Heart right ventricle (tissue), 16 donors: ENCODE measurements at places on chromosomes 1 and 21. TPM values are rescaled to one million over a fixed set of nuclear protein-coding genes. Genes with fewer than 3 reads are reported as not detected.

GRCh38 chr21:15159382-15160020 lies 94.7 kb upstream of the NRIP1 start:
- no peak for DNase-seq

GRCh38 chr1:75115654-75116053 lies 18.5 kb upstream of the LHX8 start:
- no peak for DNase-seq

The COP1 gene
- polyA plus RNA-seq, result 55.2 TPM

- peak; percentile 32 for DNase-seq
These were observed 65.9 kb downstream of the PIK3CD start for GRCh38 chr1:9717193-9718005.

- no peak for DNase-seq
These were observed 24.1 kb upstream of the RNF187 start for GRCh38 chr1:228463009-228463558.

The REN gene
- not detected for polyA plus RNA-seq

GRCh38 chr1:58249388-58249736 lies 297.2 kb downstream of the OMA1 start:
- DNase-seq, result no peak

The ARHGEF10L gene
- polyA plus RNA-seq, result 52.8 TPM

GRCh38 chr1:168101336-168101735 lies 35.4 kb downstream of the GPR161 start:
- DNase-seq, result no peak

- DNase-seq, result no peak
These were observed 36.0 kb upstream of the SLC19A1 start for GRCh38 chr21:45578176-45578801.

The TMEM53 gene
- polyA plus RNA-seq, result 8.7 TPM

The LRRC7 gene
- polyA plus RNA-seq, result 0.88 TPM

GRCh38 chr1:197696372-197696771 lies 78.9 kb downstream of the DENND1B start:
- DNase-seq, result no peak

GRCh38 chr1:204415351-204415750 lies 3.7 kb upstream of the PPP1R15B start:
- DNase-seq, result no peak

DNA sequence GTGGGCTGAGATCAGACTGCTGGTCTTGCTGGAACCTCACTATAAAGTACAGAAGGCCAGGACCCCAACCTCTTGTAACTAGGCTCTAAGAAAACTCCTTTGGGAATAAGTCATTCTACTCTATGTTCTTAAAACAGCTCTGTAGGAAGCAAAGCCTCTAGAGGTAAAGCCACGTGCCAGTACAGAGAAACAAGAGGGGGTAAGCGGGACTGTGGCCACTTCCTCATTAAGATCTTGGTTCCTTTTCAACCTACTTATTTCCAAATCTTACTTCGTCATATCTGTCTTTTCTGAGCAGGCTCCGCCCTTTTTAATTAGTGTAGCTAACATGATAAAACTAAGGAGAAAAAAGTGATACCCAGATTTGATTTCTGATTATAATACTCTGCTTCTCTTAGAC lies 3.8 kb downstream of the NCSTN start:
- no peak for DNase-seq

DNA sequence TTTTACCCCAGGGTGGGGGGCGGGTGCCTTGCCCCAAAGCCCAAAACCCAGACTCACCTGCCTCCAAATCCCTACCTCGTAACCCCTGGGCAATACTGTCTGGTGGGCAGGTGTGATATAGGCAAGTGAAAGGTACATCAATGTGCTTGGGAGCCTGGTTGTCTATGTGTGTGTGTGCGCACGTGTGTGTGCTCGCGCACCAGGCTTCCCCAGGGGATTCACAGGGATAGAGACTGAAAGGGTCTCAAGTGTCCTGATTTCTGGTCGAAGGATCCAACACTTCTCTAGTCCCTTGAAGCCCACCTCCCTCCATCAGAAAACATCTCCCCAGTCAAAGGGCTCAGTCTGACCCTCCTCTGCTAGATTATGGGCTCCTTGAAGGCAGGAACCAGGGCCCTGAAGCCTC lies 28.9 kb upstream of the EPB41 start:
- DNase-seq, result no peak

DNA sequence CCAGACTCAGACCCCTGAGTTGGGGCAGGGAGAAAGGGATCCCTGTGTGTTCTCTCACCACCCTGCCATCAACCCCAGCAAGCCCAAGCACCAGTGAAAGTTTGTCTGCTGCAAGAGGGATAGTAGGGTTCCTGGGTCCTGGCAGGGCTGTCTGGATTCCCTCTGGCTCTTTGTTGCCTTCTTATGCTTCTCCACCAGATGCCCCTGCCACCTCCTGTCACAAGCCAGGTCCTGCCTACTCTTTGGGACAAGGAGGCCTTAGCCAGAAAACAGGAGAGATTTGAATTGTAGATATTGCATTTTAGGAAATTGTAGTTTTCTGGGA lies 21.7 kb downstream of the UBE2T start:
- DNase-seq, result no peak

DNA sequence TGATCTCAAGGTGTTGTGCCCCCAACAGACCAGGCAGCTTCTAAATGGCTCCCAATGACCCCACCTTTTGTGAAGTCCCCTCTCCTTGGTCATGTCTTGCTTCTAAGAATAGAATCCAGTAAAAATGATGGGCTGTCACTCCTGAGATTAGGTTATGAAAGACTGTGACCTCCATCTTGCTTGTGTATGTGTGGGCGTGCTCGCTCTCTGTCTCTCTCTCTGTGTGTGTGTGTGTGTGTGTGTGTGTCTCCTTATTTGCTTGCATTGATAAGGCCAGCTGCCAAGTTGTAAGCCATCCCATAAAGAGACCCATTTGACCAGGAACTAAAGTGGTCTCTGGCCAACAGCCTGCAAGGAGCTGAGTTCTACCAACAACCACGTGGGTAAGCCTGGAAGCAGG lies 22.9 kb upstream of the TMEM51 start:
- DNase-seq, result no peak

- peak; percentile 7 for DNase-seq
These were observed 15.1 kb downstream of the TRIM11 start for GRCh38 chr1:228391411-228392020.

- no peak for DNase-seq
These were observed 22.4 kb upstream of the RBBP5 start for GRCh38 chr1:205144046-205144720.
